Suppressor macrophage treated with lipopolysaccharide for 4 hours (primary cell): ENCODE measurements at places on chromosomes 12 and 14.
A peak's percentile ranks its signal among the peaks of the same experiment; 100 is the strongest.

GRCh38 chr12:96186607-96187301 lies 7.4 kb upstream of the ELK3 start:
- no peak for DNase-seq

DNA sequence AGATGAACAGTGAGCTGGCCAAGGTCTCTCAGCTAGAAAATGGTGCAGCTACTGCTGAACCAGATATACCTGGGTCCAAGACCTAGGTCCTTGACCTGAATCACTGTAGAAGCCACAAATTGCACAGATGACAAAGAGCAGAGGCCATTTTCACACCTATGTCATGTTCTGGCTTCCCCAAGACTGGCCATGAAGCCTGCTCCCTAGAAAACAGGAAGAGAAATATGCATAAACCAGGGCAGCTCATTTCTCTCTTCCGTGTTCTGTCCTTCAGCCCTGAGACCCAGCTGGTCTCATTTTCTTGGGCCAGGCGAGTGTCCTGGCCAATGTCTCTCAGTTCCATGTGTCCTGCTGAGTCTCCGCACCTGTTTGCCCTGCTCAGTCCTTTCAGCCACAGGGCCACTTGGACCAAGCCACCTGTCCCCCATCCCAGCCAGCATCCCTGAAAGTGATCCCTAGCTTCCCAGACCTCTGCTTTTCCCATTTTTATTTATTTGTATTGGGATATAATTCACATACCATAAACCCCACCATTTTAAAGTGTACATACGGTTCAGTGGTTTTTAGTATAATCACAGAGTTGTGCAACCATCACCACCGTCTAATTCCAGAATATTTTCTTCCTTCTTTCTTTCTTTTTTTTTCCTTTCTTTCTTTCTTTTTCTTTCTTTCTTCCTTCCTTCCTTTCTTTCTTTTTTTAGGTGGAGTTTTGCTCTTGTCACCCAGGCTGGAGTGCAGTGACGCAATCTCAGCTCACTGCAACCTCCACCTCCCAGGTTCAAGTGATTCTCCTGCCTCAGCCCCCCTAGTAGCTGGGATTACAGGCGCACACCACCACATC lies 27.0 kb downstream of the P2RX7 start:
- peak; percentile 19 for DNase-seq

DNA sequence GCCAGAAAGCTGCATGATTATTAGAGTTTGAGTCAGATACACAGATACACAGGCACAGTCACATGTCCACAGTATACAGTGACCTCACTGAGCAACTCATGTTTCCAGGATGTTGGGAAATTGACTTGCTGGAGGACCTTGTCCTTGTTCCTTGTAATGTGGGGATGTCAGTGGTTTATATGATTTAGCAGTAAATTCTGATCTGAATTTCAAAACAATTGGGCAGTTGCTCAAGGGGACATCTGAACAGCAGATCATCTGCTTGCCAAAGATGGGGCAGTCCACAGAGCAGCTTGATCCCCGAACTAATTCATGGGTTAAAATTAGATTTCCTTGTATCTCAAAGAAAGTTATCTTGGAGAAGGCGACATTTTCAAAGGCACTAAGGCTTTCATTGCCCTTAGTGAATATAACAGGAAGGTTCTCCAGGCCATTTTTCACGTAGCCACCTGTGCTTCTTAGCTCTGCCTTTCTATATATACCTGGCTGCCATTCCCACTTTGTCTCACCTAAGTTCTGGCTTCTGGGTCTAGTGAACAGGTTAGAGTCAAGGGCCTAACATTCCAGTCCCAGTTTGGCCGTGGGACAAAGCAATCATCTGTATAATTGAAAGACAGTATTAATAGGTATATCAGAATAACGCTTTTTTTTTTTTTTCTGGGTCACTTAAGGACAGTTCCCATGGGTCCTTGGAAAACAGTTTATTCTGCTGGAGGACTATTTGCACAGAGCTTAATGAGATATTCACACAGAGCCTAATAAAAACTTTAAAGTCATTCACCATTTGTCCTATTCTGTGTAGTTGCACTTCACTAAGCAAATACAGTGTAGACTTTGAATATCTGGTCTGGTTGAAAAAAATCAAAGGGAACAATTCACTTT lies 64.9 kb upstream of the STRN3 start:
- DNase-seq = peak; percentile 97

DNA sequence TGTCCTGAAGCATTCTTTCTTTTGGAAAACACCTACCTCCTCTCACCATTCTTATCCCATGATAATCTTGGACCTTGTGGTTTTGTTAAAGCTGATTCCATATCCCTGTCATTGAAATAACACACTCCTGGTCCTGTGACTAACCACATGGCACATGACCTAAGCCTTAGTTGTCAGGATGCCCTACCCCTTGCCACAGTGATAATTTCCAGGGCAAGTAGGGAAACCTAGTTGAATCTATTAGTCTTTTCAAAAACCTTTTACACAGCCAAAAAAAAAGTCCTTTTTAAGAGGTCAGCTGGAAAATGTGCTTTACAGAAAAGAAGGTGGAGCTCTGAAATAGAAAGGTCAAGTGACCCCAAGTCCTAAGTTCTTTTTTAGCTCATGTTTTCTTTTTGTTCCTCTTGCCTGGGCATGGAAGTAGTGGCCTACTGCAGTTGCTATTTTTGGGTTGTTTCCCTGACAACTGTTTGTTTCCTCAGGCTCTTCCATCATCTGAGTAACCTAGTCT lies 608.4 kb downstream of the LRFN5 start:
- DNase-seq = peak; percentile 50

DNA sequence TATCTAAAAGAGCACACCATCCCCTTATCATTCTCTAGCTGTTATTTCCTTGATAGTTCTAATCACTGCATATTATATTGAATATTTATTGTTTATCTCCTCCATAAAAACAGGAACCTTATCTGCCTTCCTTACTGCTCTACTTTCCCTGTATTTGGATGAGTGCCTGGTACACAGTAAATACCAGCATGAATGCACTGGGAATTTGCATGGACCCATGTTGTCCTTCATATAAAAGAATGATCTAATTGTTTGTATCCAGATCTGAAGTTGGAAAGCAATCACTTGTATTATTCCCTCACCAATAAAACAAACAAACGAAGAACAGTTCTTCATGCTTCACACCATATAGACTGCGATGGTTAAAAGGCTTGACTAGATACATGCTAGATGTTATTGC lies 15.3 kb upstream of the CNOT2 start:
- no peak for DNase-seq

- DNase-seq = no peak
Observed at GRCh38 chr12:28878629-28879028, 270.4 kb upstream of the FAR2 start.

- DNase-seq = no peak
Observed at GRCh38 chr12:6067152-6067916, 57.1 kb downstream of the VWF start.

GRCh38 chr12:115774148-115774895 lies 503.2 kb downstream of the MED13L start:
- no peak for DNase-seq

GRCh38 chr12:124863416-124864325 lies at the start of gene SCARB1:
Gene SCARB1 (minus strand): TSS chr12:124863864. CDS start chr12:124863720, 144 bp downstream.
- peak; percentile 90 for DNase-seq

DNA sequence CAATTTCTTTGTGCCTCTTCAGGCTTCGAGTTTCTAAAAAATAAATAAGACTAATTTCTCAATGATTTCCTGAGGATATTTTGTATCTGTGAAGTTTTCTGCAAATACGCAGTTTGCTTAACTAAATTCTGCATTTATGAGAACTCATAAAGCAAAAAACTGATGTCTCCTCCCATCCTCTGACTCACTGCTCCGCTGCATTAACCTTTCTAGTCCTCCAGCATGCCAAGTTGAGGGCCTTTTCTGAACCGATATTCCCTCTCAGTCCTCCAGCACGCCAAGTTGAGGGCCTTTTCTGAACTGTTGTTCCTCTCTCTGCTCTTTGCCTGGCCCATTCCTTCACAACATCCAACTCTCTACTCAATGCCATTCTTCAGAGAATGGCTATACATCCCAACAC lies 3.2 kb downstream of the IPO8 start:
- no peak for DNase-seq

GRCh38 chr12:96375841-96376604 lies 24.2 kb downstream of the CDK17 start:
- DNase-seq = no peak

GRCh38 chr12:52582486-52582885 lies 8.8 kb upstream of the KRT74 start:
- DNase-seq = no peak

DNA sequence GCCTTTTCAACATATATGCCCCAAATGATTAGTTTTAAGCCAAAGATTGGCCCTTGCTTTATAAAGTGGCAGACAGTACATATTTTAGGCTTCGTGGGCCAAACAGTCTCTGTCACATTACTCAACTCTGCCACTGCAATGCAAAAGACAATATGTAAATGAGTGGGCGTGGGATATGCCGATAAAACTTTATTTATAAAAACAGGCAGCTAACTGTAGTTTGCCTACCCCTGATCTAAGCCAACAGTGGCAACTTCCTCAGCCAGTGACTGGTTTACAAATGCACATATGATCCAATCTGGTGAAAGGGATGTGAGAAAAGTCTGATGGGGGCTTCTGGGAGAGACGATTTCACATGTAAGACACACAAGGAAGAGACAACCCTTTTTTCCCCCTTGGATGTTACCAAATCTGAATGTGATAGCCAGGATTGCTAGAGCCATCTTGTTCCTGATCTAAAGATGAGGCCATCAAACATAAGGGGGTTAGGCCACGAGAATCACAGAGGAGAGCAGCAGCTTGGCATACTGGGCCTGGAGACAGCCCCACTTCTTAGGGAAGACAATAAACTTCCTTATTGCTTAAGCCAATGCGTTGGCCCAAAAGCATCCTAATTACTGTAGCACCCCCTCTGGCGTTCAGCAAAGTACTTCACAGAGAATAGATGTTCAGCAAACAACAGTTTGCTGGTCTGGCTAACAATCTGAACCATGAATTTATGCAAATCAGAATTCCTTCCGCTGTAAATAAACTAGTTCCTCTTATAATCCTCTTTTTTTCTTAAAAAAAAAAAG lies 75.2 kb upstream of the TMCC3 start:
- DNase-seq = peak; percentile 45

GRCh38 chr14:55846826-55847446 lies 266.9 kb downstream of the KTN1 start:
- DNase-seq = peak; percentile 30

DNA sequence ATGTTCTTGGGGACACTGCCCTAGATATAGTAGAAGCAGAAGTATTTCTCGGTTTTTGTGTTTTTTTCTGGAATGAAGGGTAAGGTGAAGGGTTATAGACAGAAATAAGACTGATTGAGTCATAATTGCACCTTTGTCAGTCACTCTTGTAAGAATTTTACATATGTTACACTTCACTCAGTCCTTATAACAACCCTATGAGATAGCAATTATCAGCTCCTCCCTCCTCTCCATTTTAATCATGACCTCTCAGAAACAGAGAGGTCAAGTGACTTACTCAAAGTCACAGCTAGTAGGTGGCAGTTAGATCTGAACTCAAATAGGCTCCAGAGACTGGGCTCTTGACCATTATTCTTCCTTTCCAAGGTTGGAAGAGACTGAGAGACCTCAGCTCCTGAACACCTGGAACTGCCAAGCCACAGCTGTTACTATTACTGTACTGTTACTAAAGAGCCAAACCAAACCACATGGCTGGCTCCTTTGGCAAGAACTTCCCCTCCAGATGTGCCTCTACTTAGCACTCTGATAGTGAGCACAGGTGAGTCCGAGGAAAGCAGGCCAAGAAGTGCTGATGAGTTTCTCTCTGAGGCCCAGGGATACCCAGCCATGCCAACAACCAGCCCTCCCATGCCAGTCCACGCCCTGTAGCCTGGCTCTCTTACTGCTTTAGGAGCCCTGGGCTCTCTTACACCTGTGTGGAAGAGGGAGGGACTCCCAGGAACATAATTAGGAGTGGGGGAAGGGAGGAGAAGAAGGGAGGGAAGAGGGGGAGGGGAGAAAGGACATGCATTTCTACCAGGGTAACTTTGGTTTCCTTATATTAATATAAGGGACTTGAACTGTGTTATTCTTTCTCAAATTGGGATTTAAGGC lies 121.3 kb downstream of the CRADD start:
- no peak for DNase-seq

DNA sequence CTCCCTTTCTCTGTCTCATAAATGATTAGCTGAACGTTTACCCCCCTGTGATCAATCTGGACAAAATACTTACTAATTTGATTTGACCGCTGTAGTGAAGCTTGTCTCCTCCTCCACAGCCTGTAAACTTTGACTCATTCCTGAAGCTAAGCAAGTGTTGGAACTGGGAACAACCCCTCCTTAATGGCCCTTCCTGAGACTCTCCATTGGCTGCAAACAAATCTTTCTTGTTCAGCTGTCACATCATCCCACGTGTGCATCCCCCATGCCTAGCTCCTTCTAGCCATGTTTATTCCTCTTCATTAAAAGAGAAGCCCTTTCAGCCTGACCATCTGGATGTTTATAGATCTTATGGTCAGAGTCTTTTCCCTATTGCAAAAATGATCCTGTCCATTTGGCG lies 281.2 kb downstream of the RGS6 start:
- no peak for DNase-seq

- DNase-seq = peak; percentile 66
Observed at GRCh38 chr12:14384783-14385638, 19.5 kb downstream of the ATF7IP start.
